ENCODE measurements at places on chromosomes 6 and 20.

GRCh38 chr6:62042429-62042828 is 243.6 kb downstream of the KHDRBS2 start:
- no peak for DNase-seq

DNA sequence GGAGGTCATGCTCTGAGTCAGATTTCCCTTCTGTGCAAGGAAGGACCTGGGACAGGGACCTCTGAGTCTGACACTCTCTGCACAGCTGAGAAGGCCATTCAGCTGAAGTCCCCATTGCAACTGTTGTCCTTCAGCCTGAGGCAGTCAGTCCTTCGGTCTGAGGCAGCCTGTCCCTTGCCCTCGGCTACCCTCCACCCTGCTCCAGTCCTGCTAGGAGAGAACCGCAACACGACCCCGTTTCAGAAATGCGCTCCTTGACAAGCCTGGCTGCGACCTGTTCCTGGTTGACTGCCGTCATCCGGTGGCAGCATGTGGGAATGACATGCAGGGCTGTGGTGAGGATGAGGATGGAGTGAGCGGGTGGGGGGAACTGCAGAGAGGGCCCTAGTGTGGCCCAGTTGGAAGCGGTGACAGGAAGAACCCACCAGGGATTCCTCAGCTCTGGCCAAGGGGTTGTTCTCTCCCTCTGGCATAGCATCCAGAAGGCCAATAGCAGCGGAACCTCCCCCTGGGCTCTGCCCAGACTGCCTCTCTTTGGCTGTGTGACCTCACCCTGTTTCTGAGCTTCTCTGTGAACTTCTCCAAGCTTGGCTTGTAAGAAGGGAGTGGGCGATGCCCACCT is 40.3 kb upstream of the ANGPT4 start:
- DNase-seq: no peak

DNA sequence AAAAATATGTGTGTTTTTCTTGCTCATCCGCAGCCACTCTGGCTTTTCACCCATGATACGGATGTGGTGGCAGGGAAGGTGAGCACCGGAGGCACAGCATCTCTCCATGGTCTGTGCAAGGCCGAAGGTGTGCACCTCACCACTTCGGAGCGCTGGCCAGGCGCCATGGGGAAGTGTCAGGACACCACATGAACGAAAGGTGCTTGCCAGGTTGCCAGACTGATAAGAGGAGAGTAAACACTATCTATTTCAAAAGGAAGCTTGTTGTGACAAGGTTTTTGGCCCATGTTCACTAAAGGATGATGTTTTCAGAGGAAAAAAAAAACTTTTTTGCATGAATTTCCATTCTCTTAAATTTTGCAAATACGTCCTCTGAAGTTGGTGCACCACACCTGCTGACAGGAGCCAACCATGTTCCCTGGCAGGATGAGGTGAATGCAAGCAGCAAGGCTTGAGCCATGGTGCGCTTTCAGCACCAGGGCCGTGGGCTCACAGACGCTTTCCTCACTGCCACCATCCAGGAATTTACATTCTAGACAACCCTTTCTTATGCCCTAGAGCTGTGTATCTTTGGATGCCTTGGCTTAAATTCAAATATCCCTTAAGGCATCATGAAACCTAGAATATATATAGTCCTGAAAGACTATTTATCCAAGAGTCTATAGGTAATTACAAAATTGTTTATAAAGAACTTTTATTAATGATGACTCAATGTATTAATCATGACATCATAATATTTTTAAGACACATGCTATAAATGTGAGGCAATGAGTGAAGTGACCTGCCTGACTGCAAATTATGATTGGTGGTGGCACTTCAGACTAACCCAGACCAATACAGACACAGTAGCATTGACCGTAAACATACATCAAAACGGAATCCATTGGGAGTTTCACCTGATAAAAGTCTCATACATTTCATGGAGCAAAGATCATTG is 234.5 kb downstream of the TFAP2A start:
- DNase-seq: no peak

DNA sequence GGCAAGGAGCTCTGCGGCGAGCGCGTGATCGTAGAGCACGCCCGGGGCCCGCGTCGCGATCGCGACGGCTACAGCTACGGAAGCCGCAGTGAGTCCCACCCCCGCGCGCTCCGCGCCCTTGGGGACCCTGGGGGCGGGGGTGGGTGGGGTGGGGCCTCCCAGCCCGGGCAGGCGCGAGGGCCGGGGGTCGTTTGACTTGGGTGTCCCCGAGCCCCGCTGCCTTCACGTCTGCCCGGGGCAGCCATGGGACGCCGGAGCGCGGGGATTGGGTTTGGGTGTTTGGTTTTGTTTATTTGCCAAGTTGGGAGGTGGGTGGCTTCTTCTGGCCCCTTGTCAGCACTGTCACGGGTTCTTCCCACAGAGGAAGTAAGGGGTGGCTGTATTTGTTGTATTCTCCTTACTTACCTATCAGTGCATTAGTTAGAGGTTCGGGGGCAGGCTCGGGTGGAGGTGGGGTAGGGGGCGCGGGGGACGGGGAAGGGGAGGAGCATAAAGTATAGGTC is 777 bp downstream of the SRSF6 start:
- no peak for DNase-seq

GRCh38 chr6:34248198-34248726 is 544 bp downstream of the SMIM29 start:
- DNase-seq: no peak

DNA sequence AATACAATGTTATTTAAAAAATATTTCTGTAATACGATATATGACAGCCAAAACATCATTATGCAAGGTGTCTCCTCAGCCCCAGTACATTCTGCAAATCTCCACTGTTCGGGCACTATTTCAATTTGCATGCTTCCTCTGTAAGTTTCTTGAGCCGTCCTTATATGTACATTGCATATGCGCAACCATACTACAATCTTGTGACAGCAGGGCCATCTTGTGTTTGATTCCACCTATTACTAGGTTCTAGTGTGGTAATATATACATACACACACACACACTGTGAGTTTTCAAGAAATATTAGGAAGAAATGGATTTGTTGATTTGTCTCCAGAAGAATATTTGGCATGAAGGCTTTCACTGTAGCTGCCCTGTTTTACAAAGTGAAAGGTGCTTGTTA is 9.8 kb downstream of the LYRM4 start:
- DNase-seq: no peak

DNA sequence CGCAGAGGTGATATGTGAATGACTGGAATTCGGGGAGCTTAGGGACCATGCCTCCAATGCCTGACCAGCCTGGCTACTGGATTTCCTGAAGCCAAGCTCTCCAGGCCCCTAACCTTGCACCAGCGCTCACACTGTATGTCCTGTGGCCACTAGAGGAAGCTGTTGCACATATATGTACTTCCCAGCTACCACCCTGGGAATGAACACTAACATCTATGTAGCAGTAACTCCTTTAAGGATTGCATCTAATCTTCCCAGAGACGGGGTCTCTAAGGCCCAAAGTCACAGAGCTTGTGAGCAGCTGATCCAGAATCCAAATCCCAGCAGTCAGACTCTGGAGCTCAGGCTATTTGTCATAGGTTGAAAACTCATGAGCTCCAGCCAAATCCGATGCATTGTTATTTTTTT is 20.4 kb upstream of the BPIFB1 start:
- DNase-seq: no peak

- DNase-seq: no peak
Observed at GRCh38 chr6:43521836-43522235, 4.9 kb downstream of the POLR1C start.

- no peak for DNase-seq
Observed at GRCh38 chr6:36068012-36068392, 40.4 kb downstream of the MAPK14 start.

GRCh38 chr6:77034161-77034560 is 429.1 kb downstream of the HTR1B start:
- DNase-seq: no peak

DNA sequence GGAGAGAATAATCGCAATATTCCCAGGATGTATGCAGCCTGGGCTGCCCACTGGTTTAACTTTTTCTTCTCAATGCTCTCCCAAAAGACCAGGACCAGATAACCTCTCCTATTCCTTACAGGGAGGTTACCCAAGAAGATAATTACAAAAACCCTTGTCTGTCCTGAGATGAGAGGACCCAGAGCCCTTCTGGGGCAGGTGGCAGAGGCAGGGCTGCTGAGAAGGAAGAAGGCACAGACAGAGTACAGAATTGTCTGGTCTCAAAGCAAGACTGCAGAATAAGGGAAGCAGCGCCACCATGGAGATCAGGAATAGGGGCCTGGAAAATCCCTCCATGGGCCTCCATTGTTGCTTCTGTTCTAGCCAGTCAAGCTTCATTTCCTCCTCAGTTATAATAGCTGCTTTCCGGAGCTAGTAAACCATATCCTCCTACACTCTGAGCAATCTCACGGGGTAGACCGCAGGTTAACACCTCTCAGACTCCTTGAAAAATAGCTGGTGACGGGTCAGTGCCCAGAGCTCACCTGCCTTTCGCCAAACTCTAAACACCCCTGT is 463 bp upstream of the HLA-DMB start:
- DNase-seq: no peak

DNA sequence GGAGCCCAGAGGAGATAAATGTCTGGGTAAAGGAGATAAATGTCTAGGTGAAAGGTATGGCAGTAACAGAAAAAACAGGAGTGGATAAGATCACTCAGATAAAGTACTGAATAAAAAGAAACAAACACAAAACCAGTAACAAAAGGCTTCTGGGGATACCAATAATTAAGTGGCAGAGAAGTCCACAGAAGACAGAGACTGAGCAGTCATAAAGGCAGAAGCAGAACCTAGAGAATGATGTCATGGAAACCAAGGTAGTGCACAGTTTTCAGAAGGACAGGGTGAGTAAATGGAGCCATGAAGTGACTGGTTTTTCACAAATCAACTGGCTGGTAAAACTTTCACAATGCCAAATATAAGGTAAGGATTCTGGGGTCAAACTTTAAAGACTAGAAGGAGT is 80.9 kb upstream of the PLN start:
- DNase-seq: no peak

DNA sequence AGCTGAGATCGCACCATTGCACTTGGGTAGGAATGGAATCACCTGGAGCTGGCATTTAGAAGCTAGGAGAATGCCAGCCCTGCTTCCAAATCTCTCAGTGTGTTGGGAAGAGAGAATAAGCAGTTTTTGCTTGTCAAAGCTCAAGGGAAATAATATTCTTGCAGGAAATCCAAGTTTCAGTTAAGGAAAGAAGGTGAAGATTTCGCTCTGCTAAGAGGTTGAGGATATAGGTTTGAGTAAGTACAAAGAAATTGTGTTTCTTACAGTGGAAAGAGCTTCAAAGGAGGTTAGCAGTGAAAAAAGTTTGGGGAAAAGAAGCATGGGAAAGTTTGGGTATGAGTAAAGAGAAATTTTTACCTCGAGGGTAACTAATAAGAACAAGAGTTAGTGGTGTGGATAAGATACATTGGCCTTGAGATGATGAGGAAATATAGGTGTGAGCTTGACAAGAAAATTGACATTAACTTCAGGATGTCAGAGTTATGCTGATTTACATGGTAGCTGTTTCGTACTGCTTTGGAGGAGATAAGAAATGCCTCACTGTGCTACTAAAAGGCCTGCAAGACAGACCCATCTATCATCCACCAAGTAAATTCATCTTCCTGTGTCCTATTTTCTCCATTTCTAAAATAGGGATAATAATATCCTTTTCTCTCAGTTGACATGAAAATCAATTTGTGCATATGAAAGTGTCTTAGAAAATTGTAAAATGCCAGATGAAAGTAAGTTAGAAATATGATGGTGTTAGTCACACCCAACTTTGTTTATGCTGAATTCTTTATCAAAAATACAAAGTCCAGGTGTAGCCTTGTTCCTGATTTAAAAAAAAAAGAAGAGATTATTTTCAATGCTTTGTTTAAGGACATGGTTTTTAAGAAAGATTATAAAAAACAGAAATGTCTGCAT is 12.8 kb upstream of the HINT3 start:
- DNase-seq: no peak

GRCh38 chr6:71139249-71139648 is 149.4 kb upstream of the OGFRL1 start:
- DNase-seq: no peak

GRCh38 chr6:20350215-20350614 is 51.5 kb upstream of the E2F3 start:
- no peak for DNase-seq

GRCh38 chr6:148472171-148473105 is 129.8 kb downstream of the SASH1 start:
- DNase-seq: no peak

GRCh38 chr6:167831281-167831828 is 4.6 kb downstream of the AFDN start:
- no peak for DNase-seq

DNA sequence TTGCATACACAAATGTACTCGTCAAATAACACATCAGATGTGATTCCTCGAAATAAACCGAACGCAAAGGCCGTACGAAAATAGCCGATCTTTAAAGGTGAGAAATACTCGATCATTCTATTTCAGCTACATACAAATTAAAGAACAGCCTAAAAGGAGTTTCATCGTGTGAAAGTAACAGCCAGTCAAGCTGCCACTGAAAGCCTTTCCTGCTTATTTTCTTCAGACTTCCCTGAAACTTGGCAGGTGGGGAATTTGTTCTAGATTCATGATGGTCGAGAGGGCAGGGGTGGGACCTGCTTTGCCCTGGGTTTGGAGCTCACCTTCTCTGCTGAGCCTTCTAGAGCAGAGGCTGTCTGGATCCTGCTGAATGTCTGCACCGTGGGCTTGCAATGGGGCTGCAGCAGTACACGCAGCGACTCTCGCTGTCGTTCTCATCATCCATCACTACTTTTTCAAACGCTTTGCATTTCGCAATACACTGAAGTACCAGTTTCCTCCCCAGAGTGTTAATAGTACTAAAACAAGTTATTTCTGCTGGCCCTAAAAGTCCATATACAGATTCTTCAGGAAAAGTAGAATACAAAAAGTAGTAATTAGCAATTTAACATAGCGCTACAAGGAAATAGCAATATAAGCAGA is 16.2 kb downstream of the FOXC1 start:
- DNase-seq: no peak

DNA sequence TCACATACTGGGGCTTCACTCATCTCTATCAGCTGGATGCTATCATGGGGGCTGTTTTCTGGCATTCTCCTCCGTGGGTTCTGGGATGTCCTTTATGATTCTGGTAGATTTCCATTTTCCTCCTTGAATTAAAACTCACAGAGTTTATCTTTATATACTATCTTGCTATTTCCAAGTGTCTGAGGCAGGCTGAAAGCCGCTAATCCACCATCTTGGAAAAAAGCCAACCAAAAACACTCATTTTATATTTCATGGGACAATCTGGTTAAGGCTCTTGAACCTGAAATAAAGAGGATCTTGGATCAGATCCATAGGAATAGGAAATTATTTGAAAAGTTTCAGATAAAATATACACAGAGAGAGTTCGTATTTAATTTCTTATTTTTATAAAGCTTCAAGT is 86.0 kb downstream of the AFG1L start:
- no peak for DNase-seq

GRCh38 chr20:49165611-49166010 is 22.5 kb downstream of the STAU1 start:
- DNase-seq: no peak

GRCh38 chr20:13101706-13102105 is 92.9 kb downstream of the SPTLC3 start:
- no peak for DNase-seq

- DNase-seq: no peak
Observed at GRCh38 chr20:20744170-20744725, 31.8 kb upstream of the RALGAPA2 start.

- no peak for DNase-seq
Observed at GRCh38 chr20:9660236-9660868, 146.0 kb downstream of the LAMP5 start.

- DNase-seq: no peak
Observed at GRCh38 chr6:152240436-152240835, 396.7 kb downstream of the SYNE1 start.

GRCh38 chr20:37630166-37630565 is 63.7 kb upstream of the CTNNBL1 start:
- peak; percentile 21 for DNase-seq

GRCh38 chr6:124661097-124661661 is 301.1 kb upstream of the RNF217 start:
- DNase-seq: no peak

All from NCI-H1417 treated with DMSO at 0.1 percent for 48 hours (cell line).